ENCODE measurements at places on chromosomes 3 and 15.
A peak's percentile ranks its signal among the peaks of the same experiment; 100 is the strongest.

- DNase-seq, result no peak
Measured at GRCh38 chr15:52556524-52557273, 12.1 kb downstream of the ARPP19 start.

GRCh38 chr15:85174521-85174920, 192.9 kb downstream of the PDE8A start:
- DNase-seq, result no peak

DNA sequence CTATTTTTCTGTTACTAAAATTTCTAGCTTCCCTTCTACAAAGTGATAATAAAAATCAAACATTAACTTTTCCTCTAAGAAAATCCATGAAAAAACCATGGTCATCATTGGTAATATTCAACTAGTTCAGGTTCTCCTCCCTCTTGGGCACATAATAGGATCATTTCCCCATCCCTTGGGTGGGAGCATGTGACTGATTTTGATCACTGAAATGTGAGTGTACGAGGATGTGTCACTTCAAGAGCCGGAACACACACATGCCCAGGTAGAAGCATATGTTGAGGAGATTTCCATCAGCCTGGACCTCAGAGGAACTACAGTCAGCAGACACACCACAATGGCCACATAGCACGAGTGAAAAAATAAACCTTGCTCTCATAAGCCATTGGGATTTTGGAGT, 36.1 kb downstream of the AP3S2 start:
- no peak for DNase-seq

DNA sequence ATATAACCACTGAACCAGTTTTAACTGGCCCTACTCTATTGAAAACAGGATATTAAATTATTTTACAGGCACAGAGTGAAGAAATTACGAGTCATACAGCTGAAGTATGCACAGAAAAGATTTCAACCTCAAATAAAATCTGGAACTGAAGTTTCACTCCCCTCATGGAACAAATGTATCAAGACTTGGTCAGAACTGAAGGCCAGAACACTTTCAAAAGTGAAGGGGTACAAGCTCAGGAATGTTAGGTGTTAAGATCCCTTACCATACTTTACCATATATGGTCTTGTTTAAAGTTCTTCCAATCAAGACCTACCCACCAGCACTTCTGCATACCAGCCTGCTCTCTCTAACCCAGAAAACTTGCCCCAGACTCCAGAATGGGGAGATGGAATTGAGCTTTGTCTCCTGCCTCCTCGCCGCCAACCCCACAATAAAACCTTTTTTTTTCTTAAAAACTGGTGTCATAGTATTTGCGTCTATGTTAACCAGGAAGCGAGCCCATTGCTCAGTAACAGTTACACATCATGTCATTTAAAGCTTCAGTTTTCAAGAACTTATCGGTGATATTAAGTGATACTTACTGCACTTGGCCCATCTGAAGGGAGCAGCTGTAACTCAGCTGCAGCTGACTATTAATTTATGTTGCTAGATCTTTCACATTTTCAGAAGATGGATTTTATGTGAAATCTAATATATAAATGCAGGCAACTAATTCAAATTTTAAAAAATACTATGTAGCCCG, 59.9 kb downstream of the OXSM start:
- DNase-seq, result no peak

DNA sequence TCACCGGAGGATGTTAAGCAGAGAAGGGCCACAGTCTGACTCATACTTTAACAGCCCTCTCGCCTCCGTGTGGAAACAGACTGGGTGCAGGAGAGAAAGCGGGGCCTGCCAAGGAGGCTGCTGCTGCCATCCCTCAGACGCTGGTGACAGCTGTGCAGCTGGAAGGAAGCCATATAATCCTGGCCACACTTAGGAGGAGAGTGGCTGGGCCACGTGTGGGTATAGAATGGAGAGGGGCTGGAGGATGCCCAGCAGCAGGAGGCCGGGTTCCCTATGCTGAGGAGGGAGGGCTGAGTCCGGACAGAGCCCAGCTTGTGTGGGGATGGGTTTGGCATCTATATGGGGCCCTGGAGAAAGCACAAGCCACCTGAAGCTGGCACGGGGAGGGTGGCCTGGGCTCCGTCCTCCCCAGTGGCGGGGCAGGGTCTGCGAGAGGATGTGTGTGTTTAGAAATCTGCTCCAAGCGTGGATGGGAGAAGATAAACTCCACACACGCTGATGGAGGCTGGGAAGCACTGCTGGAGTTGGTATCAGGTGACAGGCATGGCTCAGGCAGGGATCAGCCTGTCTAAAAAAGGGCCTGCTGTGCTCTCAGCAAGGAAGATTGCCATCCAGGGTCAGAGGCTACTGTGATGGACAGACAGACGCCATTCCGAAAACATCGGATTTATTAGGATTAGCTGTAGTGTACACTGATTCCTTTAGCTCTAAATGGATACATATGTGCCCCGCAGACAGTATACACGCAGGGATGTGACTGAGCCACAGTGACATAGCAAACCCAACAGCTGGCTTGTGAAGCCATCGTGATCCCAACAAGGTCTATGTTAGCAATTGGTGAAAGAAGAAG, 15.9 kb downstream of the ABTB1 start:
- DNase-seq, result peak; percentile 69

GRCh38 chr3:50268703-50269451, at the start of gene SEMA3B:
Gene SEMA3B (plus strand): TSS chr3:50269147. CDS start chr3:50269241, 94 bp downstream.
- no peak for DNase-seq

- DNase-seq, result peak; percentile 4
Measured at GRCh38 chr15:55526559-55527036, 18.6 kb upstream of the DNAAF4 start.

DNA sequence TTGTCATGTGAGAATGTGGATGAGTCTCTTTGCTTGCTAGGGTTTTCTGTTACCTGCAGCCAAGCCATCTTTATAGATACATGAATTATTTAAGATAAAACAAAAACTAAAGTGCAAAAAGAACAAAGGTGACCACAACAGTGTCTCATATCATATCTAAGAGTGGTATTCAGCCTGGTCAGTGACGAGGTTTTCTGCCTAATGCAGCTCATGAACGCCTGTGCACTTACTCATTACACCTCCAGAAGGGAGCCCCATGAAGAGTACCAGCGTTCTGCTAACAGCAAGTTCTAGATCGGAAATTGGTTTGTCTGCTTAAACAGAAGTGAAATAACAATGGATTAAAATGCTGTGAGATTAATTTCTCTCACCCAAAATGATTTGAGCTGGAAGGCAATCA, 19.2 kb downstream of the PXYLP1 start:
- DNase-seq, result no peak

- DNase-seq, result no peak
Measured at GRCh38 chr15:52136442-52136980, 23.9 kb upstream of the BCL2L10 start.

DNA sequence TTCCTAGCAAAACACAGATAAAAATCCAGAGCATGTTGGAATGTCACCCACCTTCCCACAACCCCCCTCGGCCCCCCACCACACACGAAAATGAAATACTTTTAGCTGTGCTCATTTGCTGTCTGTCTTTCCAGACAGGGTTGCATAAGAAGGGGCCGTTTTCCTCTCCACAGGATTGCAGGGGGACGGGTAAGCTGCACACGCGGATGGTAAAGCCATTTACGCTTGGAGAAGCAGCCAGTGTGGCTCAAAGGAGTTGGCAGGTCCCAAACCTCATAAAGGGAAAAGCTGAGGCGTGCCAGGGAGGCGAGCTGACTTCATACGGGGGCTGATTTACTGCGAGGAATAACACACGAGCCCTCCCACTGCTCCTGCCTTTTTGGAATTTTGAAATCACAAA, 47.4 kb upstream of the ITGA11 start:
- no peak for DNase-seq

DNA sequence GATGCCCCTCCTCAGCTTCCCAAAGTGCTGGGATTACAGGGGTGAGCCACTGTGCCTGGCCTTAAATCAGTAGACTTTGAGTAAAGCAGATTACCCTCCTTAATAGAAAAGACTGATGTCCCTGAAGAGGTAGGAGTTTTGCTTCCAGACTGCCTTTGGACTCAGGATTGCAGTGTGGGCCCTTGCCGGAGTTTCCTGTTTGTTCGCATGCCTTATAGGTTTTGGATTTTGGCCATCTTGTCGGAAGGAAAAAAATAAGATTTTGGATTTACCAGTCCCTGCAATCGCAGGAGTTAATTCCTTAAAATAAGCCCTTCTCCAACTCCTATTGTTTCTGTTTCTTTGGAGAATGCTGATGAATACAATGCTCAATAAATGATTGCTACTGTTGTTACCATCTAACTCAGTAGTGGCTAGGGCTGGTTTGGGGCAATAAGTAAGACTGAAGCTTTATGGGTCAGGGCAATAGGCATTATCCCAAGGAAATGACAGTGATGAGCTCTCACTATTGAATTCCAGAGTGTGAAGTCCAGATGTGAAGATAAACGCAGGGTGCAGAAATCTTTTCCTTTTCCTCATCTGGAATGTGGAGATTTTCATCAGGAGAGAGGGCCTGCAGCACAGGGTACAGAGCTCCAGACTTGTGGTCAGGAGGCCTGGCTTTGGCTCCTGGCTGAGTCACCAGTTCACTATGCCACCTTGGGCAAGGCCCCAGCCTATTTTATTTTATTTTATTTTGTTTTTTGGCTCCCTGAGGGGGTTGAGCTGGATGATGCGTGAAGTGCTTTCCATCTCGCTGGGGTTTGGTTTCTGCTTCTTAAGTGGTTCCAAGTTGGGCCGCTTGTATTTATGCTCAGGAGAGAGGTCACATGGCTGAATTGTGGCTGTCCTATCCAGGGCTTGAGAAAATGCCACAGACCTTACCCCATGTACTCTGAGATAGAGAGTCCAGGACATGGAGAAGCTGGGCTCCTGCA, 25.3 kb downstream of the FOXL2 start:
- DNase-seq, result no peak

DNA sequence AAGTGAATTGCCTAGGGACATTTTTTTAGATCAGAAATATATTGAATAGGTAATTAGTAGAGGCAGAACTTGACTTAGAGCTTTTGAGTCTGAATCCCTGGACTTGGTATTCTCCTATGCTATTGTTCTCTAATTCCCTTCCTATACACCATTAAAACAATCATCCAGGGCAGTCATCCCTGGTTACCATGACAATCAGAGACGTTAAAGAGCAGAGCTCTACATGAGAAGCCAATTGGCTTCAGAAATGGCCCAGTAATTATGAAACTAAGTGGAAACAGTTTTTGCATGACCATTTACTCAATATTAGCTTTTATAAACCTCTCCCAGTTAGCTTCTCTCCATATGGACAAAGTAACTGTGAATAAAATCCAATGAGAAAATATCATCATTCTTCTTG, 182.1 kb upstream of the TP63 start:
- DNase-seq, result no peak

DNA sequence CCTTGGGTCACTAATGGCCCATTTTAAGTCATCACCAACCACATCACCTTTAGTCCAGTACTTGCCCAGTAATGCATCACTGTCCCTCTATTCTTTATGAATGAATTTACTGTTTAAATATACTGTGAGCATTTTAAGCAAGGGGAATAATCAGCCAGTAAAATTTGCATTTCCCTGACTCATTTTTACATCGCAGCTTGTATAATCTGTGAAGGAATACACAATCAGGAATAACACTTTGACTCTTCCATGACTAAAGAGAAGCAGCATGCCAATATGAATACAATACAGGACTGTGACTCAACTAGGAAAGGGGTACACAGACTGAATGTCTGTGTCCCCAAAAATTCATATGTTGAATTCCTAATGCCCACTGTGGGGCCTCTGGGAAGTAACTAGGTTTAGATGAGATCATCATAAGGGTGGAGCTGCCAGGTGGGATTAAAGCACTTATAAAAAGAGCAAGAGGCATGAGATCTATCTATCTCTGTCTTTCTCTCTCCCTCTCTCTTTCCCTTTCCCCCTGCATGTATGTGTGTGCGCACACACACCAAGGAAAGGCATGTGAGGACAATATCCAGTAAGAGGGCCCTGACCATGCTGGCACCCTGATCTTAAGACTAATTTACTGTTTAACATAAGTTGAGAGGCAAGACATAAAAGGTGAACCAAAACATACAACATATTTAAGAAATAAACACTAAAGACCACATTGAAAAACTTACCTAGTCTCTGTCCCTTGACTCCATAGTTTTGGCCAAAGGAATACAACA, 12.1 kb downstream of the B4GALT4 start:
- DNase-seq, result no peak

DNA sequence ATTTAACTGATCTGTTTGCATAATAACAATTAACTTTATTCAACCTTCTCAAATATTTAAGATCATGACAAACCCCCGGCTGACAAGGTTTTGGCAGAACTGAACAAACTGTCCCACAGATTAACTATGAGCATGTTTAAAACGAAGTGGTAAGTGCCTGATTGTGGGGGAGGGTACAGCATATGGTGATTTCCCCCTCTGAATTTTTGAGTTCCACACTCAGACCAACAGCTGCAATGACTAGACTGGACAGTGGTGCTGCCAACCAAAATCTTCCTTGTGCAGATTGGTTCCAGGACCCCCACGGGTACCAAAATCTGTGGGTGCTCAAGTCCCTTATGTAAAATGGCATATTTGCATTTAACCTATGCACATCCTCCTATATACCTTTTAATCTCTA, 449.5 kb downstream of the SHQ1 start:
- no peak for DNase-seq

DNA sequence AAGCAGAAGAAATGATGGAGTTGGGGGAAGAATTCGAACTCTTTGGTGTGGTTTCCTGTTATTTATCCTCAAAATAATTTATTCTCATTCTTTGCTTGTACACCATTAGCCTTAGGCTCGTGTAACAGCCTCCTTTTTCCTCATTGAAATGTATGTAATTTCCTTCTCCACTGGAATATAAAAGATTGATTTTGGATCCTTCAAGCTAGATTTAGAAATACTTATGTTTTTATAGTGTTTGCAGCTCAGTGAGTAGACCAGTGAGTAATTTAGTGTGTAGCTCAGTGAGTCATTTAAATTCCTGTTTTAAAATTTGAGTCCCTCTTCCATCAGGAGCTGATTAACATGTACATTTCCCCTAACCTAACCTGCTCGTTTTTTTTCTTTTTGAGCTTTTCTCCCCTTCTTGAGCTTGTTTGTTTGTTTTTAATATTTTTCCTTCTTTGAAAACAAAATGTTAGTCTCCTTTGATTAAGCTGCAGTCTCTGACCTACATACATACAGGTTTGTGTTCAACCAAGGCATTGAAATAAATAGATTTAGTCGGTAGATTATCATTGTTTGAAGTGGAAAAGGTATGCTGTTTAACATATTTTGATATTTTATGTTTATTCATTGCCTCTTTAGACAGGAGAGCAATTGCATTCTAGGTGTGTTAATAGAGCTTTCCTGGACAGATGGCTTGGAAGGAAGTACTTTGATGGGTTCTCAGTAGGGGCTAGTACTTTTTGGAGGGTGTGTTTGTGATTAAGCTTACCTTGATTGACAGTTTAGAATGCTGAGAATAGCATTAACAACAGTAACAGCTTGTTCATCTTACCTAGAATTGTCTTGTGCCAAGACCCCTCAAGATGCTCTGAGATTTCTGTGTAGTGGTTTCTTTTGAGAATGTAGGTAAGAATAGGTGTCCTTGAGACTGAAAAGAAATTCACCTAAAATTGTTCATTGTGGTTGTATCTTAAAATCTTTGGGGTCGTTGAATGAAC, 5.9 kb downstream of the USP3 start:
- no peak for DNase-seq

GRCh38 chr15:65888981-65889380, 19.7 kb downstream of the RAB11A start:
- no peak for DNase-seq

- DNase-seq, result no peak
Measured at GRCh38 chr3:173267716-173268115, 126.7 kb upstream of the SPATA16 start.
